HL-60 (cell line): ENCODE measurements at places on chromosomes 3 and 15.

DNA sequence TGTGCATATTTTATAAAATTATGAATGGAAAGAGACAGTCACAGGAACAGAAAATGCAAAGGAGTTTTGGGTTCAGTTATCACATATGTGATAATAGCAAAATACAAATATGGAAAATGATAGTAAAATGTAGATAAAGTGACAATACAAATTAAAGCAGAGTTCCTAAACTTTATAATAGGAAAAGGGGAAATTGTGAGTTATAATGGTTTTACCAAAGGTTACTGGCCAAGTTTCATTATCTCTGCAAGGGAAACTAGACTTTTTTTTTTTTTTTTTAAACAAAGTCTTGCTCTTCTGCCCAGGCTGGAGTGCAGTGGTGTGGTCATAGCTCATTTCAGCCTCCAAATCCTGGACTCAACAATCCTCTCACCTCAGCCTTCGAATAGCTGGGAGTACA lies 228.7 kb upstream of the CGNL1 start:
- no peak for DNase-seq

GRCh38 chr3:197516517-197516889 lies 39.3 kb downstream of the BDH1 start:
- DNase-seq: no peak

DNA sequence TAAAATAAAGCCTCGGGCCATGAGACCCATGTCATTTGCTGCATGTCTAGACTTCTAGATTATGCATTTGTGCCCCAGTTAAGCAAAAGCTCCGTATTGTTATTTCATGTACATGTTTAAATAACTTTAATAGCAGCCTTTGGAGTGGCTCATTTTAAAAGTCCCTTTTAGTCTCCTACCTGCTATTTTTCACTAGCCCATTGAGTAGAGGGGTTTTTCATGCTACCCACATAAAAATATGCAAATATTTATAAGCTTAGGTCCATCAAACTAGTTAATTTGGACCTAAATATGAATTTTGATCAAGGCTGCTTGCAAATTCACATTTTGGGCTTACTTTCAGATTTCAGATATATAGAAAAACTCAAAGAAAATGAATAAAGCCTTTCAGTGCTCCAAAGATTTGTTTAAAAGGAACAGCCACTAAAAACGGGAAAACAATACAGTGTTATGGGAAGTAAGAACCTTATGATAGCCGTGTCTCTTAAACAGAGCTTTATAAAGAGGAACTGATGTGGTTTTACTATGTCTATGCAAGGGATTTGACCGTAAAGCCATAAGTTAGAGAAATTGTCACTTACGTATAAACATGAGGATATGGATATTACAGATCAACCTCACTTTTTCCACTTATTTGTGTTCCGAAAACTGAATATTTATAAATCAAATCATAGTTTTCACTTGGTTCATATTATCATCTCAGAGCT lies 30.0 kb downstream of the FILIP1L start:
- no peak for DNase-seq

- no peak for DNase-seq
These were observed 22.3 kb upstream of the BMF start for GRCh38 chr15:40130799-40131502.

- peak; percentile 73 for DNase-seq
These were observed 157.3 kb upstream of the SMAD3 start for GRCh38 chr15:66907826-66908743.

GRCh38 chr15:39054128-39054732 lies 489.6 kb upstream of the RASGRP1 start:
- no peak for DNase-seq

GRCh38 chr3:142530296-142530695 lies 48.2 kb downstream of the ATR start:
- no peak for DNase-seq
